ENCODE measurements at places on chromosomes 6 and 20.

GRCh38 chr6:83442752-83443151, 11.9 kb upstream of the ME1 start:
- DNase-seq = no peak

- no peak for DNase-seq
Observed at GRCh38 chr20:2093159-2093781, 8.4 kb upstream of the STK35 start.

GRCh38 chr6:24145690-24146131, 19.7 kb downstream of the NRSN1 start:
- DNase-seq = no peak

GRCh38 chr20:9021216-9021615, 47.7 kb upstream of the PLCB4 start:
- DNase-seq = no peak

- no peak for DNase-seq
Observed at GRCh38 chr20:51089272-51089781, 66.4 kb upstream of the KCNG1 start.

DNA sequence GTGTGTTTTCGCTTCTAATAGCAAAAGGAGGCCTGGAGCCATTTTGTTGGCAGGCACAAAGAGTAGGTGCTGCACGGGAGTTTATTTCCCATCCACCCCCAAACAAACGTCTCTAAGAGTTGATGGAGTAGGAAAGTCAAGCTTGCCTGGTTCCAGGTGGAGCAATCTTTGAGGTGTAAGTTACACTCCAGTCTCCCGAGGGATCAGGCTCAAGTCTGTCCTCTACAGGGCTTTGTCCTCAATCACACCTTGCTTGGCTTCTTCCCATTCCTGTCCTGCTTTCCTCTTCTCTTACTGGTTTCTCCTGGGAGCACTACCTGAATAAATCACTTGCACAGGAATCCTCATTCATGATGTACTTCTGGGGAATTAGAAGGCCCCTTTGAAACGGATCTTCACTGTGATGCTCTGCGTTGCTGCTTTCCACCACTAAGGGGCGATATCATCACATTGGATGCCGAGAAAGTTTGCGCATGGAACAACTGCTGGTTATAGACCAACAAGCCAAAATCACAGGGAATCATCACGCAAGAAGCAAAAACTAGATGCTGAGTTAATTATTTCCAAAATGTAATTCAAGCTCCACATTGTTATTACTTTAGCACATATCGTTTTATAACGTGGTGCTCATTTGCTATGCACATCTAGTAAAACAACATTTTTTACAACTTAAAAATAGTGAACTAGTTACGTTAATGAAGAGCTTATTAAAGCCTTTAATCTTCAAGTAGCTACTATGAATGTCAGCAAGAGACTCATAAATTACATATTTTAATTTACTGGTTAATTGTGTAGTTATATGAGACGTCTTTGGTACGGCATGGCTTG, 156.8 kb downstream of the DNAH8 start:
- DNase-seq = peak; percentile 67

DNA sequence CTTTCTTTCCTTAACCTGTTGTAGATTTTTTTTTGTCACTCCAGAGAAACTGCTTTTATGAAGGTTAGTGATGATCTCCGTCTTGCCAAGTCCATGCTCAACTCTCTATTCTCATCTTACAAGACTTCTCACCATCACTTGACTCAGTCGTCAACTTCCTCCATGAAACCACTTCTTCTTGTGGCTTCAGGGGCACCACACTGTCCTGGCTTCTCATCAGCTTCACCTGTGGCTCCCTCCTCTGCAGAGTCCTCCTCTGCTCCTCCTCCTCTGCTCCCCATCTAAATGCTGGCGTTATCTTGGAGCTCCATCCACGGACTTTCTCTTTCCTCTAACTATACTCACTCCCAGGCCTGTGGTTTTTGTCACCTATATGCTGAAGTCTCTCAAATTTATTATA, 187.5 kb downstream of the BACH2 start:
- DNase-seq = no peak

DNA sequence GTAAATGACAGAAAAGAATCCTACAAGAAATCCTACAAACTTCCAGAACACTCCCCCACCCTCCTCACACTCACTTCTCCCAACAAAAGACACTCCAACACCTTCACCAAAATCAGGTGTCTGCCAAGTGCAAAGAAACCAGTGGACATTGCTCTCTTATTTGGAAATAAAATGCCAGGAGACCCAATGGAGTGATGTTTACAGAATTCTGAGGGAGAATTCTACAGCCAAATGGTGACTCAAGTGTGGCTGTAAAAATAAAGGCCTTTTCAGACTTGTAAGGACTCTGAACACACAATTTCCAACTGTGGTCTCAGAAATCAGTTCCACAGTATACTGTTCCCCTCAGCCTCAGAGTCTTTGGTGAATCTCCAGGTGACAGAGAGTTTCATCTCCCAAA, 109.6 kb upstream of the CARMIL1 start:
- DNase-seq = no peak

GRCh38 chr6:45816674-45817297, 198.9 kb downstream of the CLIC5 start:
- DNase-seq = no peak

GRCh38 chr6:74128536-74128935, 432.5 kb downstream of the CD109 start:
- no peak for DNase-seq

DNA sequence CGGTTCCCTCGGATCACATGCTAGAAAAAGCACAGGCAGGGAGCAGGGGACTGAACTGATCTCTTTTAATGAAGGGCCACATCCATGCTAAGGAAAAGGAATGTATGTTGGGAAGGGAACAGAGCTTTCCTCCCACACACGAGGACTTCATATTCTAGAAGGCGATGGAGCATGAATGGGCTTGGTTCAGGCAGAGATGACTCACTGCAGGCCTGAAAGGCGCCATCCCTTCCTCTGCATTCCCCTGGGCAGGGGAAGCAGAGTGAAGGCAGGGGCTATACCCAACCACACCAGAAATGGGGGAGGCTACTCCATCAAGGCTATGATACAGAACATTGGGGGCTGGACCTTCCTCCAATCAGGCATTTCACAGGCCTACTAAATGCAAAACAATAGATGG, 30.6 kb downstream of the ELMO2 start:
- DNase-seq = no peak

DNA sequence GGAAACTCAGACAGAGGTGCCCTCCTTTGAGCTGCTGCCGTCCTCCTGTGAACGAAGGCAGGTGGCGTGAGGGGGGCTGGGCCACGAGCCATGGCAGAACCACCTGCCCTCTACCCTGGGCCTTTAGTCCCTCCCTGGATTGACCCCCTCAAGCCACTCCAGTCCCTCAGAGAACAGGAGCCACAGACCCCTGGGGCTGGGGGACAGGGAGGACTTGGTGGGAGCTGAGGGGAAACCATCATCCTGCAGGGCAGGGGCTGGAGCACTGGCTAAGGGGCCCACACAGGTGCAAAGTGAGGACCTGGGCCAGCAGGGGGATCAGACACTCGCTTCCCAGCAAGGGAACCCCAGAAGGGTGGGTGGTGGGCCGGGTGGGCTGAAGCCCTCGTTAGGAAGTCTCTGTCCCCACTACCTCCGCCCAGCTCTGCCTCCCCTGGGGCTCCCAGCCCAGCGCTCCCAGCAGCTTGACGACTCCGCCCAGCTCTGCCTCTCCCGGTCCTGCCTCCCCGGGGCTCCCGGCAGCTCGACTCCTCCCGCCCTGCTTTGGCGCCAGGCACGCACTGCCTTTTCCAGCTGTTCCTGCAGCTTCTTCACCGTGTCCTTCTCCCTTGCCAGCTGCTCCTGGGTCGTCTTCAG, 44.4 kb downstream of the DSTN start:
- DNase-seq = peak; percentile 54

DNA sequence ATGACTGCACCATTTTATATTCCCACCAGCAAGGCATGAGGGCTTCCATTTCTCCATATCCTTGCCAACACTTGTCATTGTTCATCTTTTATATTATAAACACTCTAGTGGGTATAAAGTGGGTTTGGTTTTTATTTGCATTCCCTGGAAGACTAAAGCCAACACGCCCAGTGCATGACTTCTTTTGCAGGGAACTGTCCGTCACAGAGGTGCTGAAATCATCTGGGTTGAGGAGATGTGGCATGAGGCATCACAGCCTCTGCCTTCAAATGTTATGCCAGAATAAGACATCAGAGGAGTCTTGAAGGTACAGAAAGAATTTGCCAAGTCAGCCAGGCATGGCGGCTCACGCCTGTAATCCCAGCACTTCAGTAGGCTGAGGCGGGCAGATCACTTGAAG, 29.9 kb upstream of the FAM210B start:
- DNase-seq = peak; percentile 13

DNA sequence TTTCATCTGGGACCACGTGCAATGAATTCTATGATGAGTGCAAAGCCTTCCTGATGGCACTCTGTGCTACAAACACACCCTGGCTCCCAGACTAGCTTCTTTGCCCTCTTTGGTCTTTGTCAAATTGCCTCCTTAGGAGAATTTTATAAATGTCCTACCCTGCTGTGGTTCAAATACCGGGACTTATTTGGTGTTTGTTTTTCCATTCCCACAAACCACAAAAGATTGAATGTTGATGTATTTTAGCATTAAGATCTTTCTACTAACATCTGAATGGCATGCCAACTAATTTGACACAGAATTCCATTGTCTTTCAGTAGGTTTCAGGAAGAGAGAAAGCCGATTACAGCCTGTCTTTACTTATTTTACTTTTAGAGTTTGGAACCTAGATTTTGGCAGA, 424.2 kb upstream of the SLC35B3 start:
- no peak for DNase-seq

DNA sequence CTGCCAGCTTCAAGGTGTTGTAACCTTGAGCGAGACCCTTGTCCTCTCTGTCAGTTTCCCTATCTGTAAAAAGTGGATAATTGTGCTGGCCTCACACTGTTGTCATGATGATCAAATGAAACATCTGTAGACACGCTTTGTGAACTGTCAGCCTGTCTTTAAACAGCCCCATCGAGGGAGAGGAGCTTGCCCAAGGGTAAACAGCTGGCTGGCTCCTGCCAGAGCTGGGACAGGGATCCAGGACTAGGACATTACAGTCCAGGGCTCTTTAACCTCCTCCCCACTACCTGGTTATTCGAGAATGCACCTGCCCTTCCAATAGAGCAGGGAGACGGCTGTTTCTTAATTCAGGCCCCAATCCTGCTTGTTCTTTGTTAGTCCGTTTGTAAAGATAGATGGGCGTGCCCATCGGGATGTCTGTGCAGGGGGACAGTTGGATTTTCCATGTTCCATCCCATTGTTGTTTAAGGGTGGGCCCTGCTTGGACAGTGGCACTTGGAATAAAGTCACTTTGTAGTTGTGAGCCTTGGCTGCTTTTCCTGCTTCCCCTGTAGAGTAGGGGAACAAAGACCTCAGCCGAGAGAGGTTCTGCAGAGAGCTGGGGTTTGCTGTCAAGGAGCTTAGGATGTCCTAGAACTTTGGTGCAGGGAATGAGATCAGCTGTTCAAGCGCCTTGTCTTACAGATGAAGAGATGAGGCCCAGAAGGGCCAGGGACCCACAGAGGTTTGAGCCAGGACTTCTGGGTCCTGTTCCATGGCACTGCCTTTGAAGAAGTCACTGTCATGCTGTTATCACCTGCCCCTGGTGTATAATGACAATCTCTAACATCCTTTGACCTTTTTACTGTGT, 77.9 kb upstream of the MYL9 start:
- DNase-seq = no peak

GRCh38 chr6:118784641-118785164, 109.2 kb upstream of the ASF1A start:
- no peak for DNase-seq

DNA sequence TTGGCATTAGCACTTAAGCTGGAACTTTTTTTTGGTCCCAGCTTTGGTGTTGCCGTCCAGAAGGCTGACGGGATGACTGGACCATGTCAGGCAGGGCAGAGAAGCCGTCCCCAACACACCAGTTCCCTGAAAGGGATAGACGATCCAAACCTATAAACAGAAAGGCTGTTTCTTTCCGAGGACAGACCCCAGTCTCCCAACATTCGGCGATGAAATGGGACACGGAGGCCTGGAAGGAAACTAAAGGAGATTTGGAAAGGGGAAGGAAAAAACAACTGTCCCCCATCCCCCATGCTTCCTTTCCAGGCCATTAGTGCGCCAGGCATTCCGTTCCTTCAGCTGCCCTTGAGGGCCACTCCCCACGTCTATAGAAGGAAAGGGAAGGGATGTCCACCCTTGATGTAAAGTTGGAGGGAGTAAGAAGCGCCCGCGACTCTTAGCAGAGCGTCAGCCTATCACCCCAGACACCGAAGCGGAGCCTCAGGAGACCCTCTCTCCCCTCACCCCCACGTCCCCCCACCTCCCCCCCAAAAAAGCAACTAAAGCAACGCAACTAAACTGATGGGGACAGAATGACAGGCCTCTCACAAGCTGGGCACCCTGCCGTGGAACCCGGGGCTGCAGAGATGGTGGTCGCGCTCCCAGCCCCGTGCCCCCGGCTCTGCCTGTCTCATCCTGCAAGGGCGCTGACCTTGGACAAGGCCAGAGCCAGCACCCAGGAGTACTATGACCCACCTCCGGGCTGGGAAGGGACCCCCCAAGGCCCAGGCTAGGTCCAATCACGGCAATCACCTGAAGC, 638 bp downstream of the BLCAP start:
- peak; percentile 54 for DNase-seq

DNA sequence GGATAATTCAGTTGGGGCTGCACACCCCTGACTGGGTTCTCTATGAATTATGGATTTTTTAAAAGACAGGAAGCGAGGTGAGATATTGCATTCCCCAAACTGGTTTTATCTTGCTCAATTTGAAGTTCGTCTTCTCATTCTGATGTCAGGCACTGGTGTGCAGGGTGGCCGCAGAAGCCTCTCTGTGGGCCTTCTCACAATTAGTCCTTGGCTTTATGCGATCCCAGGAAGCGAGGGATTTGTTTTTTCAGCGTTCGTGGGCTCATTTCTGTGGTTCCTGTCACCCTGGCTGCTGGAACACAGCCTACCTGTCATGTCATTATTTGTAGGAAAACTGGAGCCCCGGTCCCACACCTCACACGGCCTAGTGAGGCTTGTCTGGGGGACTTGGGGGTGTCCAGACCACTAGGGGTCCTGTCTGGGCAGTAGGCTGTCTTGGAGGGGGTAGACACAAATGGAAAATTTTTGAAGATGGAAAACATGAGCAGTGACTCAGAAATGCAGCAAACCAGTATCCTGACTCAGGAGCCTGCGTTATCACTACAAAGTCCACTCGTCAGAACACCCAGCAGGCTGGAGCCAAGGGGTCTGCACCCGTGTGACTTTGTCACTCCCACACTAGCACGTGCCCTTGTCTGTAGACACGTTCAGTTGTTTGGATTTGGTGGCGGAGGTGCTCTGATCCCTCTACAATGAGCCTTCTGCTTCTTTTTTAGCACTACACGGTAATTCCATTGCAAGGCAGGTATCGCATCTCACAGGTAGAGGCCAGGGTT, 42.2 kb downstream of the GNAS-AS1 start:
- peak; percentile 8 for DNase-seq

- no peak for DNase-seq
Observed at GRCh38 chr20:29742699-29743100, 1514.8 kb upstream of the DEFB115 start.
